NCI-H526 (cell line): ENCODE measurements at places on chromosomes 11 and 22.

DNA sequence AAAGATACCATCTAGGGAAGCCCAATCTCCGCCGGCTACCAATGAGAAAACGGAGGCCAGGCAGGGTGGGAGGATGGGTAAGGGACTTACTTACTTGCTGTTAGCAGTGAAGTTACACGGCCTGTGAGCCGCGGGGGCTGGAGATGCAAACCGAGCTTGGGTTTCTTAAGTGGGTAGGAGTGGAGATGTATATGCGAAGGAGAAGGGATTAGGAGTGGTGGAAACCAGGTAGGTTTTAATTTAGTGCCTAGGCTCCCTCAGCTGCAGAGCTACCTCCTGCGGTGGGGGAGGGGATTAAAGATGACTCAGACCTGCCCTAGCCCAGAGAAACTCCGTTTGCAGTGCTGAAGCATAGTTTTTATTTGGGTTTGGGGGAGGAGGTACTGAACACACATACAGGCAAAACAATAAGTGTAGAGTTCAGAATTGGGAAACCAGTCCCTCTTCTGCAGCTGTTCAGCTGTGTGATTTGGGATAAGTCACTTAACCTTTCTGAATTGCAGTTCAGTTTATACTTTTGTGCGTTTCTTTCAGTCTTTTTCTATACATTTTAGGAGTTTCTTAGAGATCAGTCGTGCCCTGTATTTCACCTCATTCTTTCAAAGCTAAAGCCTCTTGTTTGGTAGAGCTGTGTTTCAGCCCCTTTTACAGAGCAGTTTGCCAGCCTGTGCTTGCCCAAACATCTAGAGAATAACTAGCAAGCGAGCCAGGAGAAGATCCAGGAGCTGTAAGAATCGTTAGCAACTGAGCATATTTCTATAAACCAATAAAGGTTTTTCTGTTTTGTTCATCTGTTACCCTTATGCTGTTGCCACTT lies 596 bp upstream of the TNRC6B start:
- DNase-seq = no peak

- no peak for DNase-seq
Measured at GRCh38 chr22:26658161-26658560, 773 bp downstream of the MIAT start.

- DNase-seq = no peak
Measured at GRCh38 chr11:41031551-41032060, 427.8 kb downstream of the LRRC4C start.

DNA sequence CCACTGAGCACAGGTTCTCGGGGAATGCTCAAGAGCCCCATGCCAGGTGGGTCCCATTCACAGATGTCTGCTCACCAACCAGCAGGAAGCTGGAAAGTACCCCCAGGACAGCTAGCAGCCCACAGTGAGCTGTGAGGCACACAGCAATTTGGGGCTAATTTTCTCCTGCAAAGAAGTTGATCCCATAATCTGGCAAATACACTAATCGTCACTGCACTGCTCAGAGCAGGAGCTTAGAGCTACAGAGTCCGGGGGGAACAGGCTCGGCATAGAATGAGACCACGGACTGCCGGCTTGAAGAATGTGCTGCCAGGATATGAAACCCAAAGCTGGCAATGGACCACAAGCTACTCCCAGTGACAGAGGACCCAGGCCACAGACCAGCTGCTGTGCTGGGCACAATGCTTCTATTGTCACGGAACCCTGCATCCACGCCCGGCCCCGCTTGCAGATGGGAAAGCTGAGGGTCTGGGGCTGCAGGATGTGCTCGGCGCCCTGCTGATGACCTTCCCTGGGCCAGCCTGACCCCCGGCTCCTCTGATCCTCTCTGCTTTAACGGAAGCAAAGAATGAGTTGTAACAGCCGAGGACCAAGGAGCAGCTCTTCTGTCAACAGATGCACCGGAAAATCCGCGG lies 239.7 kb downstream of the CTTN start:
- DNase-seq = peak; percentile 75

DNA sequence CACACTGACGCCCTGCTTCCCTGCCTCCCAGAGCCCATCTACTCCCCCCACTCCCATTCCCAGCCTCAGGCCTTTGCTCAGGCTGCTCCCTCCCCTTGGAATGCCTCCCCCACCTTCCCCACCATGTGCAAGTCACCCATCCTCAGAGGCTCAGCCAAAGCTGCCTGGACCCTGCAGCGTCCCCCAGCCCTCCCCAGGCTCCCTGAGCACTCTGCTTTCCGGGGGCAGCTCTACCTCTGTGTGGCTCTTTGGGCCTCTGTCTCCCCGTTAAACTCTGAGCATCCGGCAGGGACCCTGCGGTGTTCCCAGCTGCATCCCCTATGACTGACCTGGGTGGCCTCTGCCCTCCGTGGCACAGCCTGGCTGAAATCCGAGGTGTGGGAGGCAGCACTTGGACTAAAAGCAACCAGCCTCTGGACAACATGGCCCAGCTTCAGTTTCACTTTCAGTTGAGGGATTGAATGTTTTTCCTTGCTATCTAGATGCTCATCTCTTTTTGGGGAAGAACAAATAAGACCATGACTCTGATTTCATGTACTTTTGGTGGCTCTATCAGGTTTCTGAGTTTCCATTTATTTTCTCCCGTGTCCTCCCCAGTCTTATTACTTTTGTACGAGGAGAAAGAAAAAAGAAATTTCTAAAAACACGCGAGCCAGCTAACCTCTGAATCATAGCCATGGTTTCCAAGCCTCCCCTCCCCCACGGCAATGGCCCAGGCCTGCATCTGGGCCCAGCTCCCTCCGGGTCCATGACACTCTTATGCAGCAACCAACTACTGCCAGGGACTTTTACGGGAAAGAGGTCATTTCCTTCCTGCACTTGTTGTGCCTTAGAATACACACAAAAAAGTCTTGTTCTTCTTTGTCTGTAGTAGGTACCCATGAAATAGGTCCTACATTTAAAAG lies 3.8 kb downstream of the APOL3 start:
- no peak for DNase-seq

DNA sequence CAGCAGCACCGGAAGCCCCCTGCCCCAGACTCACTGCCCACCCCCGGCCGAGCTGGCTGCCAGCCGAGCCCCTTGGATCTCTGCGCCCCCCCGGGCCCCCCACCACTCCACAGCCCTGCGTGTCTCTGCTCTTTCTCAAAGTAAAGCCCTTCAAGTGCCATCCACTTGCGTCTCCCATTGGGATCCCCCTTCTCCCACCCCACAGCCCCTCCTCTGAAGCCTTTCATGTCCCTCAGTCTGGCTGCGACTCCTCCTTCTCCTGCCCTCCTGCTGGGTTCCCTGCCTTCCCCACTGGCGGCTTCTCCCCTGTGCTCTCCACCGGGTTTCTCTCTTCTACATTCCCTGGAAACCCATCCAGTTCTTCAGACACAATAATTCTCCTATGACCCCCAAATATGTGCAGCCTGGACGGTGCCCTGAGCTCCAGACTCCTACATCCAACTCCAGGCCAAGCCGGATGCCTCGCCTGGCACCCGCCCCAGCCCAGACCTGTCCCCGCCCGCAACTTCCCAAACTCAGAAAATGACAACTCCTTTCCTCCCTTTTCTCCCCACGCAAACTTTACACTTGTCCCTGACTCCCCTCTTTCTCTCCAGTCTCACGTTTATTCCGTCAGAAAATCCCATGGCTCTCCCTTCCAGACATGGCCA lies 108.9 kb downstream of the WNT7B start:
- DNase-seq = no peak

- no peak for DNase-seq
Measured at GRCh38 chr11:107131756-107132155, 113.5 kb upstream of the GUCY1A2 start.

DNA sequence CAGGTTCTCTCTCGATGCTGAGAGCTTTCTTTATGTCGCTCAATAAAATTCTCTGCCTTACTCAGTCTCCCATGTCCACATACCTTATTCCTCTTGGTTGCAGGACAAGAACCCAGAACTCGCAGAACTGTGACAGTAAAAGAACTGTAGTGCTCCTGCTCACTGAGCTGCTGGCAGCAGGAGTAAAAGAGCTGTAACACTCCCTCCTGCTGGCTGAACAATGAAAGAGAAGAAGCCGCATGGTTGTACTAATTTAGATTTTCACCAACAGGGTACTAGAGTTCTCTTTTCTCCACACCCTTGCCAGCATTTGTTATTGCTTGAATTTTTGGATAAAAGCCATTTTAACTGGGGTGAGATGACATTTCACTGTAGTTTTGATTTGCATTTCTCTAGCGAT lies 433.2 kb downstream of the GUCY1A2 start:
- peak; percentile 60 for DNase-seq

DNA sequence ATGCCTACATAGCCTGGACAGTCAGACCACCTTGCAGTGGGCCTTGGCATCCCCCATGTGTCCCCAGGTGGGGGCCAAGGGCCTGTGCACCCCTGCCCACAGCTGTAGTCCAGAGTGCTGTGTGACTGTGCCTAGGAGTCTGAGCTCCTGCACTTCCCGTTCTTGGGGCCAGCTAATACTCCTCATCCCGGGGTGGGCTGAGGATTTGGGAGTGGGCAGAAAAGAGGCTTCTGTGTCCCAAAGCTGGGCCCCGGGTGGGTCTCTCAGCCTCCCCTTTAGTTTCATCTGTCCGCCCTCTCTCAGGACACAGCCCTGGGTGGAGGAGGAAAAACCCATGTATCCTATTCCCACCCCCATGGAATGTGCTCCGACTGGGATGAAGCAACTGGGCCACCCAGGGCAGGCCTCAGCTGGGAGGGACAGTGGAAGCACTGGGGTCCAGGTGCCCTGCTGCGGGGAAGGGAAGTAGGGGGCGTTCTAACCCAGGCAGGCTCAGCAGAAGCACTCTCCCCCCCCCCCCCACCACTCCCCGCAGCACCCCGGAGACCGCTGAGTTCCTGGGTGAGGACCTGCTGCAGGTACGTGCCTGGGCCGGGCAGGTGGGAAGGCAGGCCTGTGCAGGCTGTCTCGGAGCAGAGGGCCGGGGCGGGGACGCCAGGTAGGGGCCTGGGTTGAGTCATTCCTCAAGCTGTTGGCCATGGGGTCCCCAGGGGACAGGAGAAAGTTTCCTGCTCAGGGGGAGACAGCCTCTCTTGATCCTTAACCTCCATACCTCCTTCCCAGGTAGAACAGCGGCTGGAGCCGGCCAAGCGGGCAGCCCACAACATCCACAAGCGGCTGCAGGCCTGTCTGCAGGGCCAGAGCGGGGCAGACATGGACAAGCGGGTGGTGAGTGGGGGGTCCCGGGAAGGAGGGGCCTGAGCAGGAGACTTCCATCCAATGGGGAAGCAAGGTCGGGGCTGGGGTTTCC lies 1.4 kb downstream of the SH3BP1 start:
- DNase-seq = no peak

DNA sequence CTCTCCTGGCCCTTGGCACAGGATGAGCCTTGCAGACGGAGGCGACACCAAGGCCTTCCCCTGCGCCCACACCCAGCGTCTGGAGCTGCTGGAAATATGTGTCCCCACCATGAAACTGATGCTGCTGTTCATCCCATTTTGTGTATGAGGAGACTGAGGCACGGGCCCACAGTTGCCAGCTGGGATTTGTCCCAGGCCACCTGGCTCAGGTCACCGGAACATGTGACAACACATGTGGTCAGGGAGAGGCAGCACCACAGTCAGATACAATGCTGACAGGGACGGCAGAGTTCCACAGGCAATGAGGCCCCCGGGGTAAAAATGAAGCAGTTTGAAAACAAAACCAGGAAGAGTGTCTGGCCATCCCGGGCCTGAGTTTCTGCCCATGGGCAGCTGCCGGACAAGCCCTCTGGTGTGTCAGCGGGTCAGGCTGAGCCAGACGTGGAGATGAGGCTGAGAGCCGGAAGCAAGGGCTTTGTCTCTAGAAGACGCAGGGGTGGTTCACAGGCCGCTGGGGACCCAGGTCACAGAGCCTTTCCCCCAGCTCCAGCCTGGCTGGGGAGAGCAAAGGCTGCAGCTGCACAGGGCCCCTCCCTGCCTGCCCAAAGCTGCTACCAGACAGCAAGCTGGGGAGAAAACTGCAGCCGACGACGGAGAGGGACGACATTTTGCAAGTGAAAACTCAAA lies 80.7 kb downstream of the CDKN1C start:
- DNase-seq = no peak

GRCh38 chr11:120540744-120541465 lies 29.4 kb downstream of the GRIK4 start:
- DNase-seq = no peak

DNA sequence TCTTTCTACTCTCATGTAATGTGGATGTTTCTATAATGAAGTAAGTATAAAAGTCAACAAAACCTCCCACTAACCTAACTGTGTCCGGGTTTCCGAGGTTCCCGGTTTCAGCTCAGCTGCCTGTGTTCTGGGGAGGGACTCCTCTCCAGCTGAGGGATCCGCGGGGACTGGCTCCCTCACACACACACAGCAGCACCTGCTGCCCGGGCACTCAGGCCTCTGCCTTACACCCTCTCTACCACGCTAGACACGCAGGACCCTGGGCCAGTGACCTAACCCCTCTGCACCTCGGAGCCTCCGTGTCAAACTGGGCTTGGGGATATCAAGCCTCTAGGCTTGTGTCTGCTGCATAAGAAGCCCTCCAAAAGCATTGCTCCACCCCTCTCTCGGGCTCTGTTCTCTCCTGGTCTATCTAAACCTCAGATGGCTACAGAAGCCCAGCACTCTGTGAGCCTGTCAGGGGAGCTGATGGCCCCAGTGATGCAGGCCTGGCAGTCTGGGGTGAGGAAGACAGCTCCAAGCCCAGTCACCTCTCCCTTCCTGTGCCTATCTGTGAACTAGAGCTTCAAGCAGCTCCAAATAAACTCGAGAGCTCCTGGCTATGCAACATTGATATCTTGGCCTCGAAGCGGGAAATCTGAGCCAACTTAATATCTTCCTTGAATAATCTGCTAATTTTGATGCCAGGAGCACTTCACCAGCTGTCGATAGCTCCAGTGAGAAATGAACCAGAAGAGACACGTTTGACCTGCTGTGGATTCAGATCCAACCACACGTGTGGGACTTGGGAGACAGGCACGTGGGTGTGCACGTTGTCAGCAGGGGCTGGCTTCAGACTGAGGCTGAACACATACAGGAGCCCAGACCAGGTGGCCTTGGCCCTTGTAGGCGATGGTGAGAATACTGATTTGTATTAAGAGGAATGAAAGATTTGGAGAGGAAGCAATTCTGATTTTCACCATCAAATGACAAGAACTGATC lies 232.7 kb upstream of the B3GAT1 start:
- DNase-seq = peak; percentile 31

- no peak for DNase-seq
Measured at GRCh38 chr11:115720602-115721245, 216.5 kb upstream of the CADM1 start.

GRCh38 chr11:87281496-87281895 lies 243.8 kb downstream of the TMEM135 start:
- no peak for DNase-seq

- DNase-seq = no peak
Measured at GRCh38 chr11:67432655-67433349, 4.5 kb downstream of the RPS6KB2 start.

DNA sequence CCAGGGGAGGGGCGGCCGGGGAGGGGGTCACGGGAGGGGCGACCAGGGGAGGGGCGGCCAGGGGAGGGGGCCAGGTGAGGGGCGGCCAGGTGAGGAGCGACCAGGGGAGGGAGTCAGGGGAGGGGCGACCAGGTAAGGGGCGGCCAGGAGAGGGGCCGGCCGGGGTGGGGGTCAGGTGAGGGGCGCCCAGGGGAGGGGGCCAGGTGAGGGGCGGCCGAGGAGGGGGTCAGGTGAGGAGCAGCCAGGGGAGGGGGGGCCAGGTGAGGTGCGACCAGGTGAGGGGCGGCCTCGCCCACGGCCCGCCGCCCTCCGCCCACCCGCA lies 355 bp downstream of the TESMIN start:
- DNase-seq = no peak

- no peak for DNase-seq
Measured at GRCh38 chr11:58254936-58255335, 13.1 kb downstream of the OR10W1 start.

- no peak for DNase-seq
Measured at GRCh38 chr22:30188911-30189310, 57.6 kb downstream of the LIF start.

GRCh38 chr11:33617672-33618350 lies 82.8 kb downstream of the C11orf91 start:
- DNase-seq = no peak
